Coronary artery (tissue), 2 donors: ENCODE measurements at places on chromosomes 4 and X.
A peak's percentile ranks its signal among the peaks of the same experiment; 100 is the strongest.

- no peak for DNase-seq
Measured at GRCh38 chr4:183437452-183437851, 7.0 kb upstream of the CDKN2AIP start.

- no peak for DNase-seq
Measured at GRCh38 chr4:54289316-54289715, 60.2 kb downstream of the PDGFRA start.

DNA sequence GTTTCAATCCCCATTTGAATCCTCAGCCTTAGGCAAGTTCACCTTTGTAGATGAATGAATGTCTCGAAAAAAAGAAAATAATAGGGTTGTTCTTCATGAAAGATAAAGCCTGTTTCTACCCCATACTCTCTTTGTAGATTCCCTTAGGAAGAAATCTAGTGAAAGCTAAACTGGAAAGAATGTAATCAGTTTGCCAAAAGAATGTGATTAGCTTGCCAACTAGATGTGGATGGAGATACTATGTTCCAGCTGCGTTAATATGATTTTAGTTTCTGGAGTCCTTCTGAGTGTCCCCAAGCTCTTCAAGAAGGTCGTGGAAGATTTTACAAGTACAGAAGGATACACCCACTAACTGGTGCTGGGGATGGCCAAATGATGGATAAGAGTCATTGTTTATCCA, 162.3 kb upstream of the EDNRA start:
- DNase-seq, result no peak

GRCh38 chr4:141133146-141133998, at the start of gene RNF150:
RNF150 (minus strand) TSS chr4:141133469.
- peak; percentile 81 for DNase-seq

GRCh38 chr4:3487861-3488260, 24.8 kb downstream of the DOK7 start:
- DNase-seq, result no peak
